ENCODE measurements at places on chromosomes 2 and 18.

GRCh38 chr2:218229239-218229638 lies 12.2 kb downstream of the ARPC2 start:
- no peak for DNase-seq

GRCh38 chr18:50162486-50163304 lies 32.3 kb downstream of the MYO5B start:
- no peak for DNase-seq

DNA sequence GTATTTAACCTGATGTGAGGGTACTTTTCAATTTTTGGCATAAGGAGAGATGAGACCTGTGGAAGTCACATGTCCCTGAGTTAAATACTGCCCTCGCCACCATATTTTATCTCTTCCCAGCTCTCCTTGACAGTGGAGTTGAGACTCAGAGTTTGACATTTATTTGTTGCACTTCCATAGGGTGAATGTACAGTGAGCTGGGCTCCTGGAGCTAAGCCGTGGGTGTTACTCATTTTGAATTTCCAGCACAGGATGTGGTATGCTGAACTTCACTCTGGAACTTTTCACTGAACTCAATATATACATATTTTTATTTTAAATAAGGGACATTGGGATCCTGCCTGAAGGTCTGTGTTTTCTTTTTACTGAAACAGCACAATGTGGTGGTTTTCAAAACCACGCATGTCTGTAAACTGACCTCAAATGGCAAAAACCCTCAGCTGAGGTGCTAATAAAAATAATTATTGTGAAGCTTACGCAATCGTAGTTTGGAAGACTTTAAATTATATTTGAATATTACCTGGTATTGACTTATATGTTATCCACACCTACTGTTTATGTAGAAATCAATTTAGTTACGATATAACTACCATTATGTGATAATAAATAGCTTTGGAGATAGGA lies 12.1 kb downstream of the RNF144A start:
- DNase-seq: no peak

- no peak for DNase-seq
Measured at GRCh38 chr18:57518533-57518932, 68.0 kb downstream of the FECH start.

- DNase-seq: peak; percentile 71
Measured at GRCh38 chr2:60553495-60554073, at the start of gene BCL11A. TSS of gene BCL11A (minus strand) at chr2:60553654. CDS start at chr2:60553270, 384 bp downstream.

- no peak for DNase-seq
Measured at GRCh38 chr18:75230163-75231052, 19.8 kb downstream of the TSHZ1 start.

DNA sequence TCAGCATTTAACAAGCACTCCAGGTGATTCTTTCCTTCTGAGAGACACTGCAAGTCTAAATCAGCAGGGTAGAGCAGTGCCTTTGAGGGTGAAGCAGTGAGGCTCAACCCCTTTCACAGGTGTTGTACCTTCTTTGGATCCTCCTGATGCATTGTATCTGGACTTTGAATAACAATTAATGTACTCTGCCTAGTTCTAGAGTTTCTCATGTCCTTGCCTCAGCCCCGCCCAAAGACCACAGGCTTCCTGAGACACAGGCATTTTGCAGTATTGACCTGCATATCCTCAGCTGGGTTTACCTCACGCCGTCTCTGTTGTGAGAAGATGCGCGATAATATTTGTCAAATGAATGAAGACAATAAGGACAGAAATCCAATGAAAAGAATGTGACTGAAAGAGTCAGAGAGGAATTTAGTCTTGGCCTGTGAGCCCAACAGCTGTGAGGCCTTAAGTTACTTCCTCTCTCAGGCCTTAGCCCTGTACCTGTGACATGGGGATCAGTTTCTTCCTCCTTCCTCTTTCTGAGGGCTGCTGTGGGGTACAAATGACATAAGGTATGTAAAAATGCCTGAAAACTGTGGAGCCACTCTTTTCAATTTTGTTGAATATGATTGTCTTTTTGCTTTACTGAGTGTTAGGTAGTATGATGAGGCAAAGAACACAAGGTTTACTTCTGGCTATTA lies 43.7 kb downstream of the WIPF1 start:
- no peak for DNase-seq

DNA sequence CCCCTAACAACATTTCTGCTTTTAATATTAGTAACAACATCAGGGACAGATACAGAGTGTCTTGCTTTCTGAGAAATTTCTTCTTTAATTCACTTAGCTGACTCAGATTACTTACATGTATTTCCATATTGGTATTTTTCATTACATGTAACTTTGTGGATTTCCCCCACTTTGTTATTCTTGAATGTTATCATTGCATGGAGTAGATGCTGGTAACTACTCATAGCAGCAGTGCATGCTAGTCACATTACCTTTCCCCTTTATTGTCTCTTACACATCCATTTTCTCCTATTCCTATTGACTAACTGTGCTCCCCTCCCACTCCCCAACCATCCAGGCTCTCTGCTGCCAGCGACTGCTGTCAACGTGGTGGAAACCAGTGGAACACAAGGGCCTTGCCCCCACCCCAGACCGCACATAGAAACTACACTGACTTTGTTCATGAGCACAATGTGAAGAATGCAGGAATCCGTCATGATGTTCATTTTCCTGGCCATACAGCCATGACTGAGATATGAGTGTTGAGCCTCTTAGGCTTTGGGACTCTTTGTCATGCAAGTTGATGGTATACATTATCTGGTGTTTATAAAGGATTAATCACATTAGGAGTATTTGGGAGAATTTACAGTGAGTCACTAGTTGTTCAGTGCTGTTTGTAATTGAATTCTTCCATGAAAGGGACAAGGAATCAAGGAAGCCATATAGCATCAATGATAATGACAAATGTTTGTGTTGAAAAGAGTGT lies 91.0 kb downstream of the EPB41L5 start:
- no peak for DNase-seq

GRCh38 chr2:172470958-172471922 lies 43.9 kb downstream of the ITGA6 start:
- no peak for DNase-seq

DNA sequence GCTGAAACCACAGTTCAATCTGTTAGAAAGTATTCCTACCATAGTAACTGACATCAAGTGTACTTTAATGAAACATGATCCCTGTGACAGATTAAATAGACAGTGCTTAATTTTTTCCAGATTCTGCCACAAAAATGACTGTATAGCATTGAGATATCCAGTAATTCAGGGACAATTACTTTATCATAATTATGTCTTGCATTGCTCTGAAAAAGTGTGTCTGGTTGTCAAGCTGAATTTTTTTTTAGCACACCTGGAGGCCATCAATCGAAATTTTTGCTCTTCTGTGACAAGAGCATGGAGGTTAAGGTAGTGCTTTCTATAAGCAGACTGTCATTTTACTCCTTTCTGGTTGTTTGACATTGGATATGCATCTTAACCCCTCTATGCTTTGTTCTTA lies 1083.8 kb upstream of the NRXN1 start:
- DNase-seq: no peak

- DNase-seq: no peak
Measured at GRCh38 chr2:73642338-73643018, at the start of gene NAT8. TSS of gene NAT8 (minus strand) at chr2:73642422. CDS start at chr2:73641628, 794 bp downstream.

GRCh38 chr2:151943461-151943860 lies 115.2 kb upstream of the ARL5A start:
- DNase-seq: no peak

- DNase-seq: no peak
Measured at GRCh38 chr2:226310146-226310545, 489.5 kb downstream of the IRS1 start.

DNA sequence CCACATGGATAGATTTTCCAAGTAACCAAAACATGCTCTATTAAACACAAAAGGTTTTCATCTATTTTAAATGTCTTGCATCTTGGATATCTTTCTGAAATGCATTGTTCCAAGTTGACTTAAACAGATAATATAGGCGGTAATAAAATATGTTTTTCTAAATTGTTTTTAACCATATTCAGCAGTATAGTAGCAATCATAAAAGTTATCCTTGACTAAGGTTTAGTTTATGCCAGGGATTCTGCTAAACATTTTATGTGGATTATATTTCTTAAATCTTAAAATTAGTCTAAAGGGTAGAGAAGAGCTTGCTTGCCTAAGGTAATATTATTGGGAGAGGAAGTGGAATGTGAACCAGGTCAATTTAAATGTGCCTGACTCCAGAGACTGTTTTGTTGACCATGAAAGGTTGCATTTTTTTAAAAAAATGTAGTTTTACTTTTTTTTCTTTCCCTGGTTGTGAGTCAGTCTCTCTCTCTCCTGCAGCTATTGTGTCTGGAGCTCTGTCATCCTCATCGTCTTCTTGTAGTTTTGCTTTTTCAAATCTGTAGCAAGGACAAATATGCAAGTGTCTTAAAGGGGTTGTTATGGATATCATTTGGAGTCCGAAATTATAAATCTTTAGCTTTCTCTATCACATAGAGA lies 309.1 kb upstream of the COL3A1 start:
- no peak for DNase-seq

GRCh38 chr2:18927525-18928232 lies 338.3 kb upstream of the NT5C1B start:
- no peak for DNase-seq

DNA sequence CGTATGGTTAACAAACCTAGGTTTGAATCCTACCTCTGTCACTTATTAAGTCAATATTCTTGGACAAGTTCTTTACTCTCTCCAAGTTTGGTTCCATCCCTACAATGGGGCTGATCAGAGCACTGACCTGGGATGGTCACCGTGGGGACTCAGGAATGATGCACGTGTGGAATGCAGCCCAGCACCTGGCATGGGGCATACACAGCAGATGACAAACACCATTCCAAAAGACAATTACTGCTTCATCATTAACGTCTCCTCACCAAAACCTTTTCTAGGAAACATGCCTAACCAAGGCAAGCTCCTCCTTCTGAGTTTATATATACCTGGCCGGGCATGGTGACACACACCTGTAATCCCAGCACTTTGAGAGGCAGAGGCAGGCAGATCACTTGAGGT lies 532.9 kb upstream of the ID2 start:
- no peak for DNase-seq

DNA sequence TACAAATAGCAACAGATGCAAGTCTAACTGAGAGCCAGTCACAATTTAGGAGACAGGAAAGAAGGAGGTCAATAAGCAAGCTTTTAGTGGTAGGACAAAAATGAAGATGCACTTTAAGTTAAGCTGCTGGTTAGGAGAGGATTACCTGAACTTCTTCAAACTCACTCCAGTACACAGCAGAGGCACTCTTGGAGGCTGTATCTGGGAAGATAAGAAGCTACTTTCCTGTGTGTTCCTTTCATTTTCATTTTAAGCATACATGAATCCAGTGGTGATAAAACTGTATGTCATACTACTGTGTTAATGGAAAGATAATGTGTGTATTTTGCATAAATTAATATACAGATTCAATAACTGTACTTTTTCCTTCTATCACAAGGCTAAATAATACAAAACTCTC lies 49.6 kb downstream of the HYCC2 start:
- no peak for DNase-seq

DNA sequence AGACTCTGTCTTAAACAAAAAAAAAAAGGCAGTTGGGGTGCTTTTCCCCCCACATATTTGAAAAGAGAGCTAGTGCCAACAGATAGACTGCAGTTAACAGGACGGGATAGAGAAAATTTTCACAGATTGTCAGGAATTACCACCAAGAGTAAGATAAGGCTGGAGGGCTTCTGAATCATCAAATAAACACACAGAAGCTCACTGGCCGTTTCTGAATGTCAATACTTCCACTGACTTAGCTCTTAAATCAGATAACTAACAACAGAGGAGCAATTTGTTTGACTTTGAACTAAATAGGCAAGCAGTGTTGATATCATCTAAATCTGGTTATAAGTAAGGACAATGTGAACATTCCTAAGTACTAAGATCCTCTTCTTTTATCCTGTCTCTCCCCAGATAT lies 34.7 kb downstream of the PIEZO2 start:
- no peak for DNase-seq

GRCh38 chr2:223841436-223842190 lies 4.2 kb upstream of the AP1S3 start:
- no peak for DNase-seq

- no peak for DNase-seq
Measured at GRCh38 chr2:217254111-217254510, 394.2 kb upstream of the TNP1 start.

- DNase-seq: no peak
Measured at GRCh38 chr2:99555404-99555803, 65.6 kb upstream of the REV1 start.

GRCh38 chr2:3159782-3160545 lies 217.7 kb downstream of the EIPR1 start:
- no peak for DNase-seq

GRCh38 chr2:32951672-32952071 lies 4.9 kb downstream of the LTBP1 start:
- no peak for DNase-seq

DNA sequence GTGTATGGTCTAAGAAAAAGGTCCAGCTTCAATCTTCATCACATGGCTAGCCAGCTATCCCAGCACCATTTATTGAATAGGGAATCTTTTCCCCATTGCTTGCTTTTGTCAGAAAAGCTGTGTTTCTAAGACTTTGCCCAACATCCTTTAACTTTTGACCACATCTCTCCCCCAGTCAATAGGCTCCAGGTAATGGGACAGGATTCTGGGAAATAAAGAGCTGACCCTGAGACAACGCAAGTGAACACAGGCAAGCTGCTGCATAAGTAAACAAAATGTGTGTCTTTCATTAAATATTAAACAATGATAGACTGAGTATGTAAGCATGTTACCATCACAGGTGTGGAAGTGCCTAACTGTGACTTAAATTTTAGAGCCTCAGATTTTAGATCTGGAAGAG lies 23.0 kb downstream of the FAM110C start:
- no peak for DNase-seq

GRCh38 chr2:161044095-161044865 lies 115.9 kb upstream of the TANK start:
- no peak for DNase-seq

DNA sequence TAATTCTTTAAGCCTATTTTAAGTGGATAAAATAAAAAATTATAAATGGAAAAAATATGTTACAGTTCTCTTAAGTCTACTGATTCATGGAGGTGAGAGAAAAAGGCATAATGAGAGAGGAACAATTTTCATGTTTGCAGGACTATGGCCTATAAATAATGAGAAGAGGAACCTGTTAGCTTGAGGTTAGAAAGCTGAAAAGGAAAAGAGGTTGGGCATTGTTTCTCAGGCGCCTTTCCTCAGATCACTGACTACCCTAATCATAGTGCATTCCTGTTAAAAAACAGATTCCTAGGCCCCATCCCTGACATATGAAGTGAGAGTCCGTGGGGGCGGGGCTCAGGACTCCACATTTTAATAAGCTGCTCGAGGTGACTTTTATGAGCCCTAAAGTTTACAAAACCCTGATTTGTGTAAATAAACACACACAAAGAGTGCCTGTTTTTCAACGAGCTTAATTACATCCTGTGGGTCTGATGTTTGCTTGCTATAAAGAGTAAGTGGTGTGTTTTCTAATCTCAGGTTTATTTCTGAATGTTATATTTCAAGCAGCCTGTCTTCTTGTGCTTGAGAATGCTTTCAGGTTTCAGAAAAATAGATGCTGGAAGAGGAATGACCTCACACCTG lies 335.5 kb downstream of the CLIP4 start:
- no peak for DNase-seq

Measured in nephron progenitor cell (in vitro differentiated cells).